CD8-positive, alpha-beta memory T cell (primary cell): ENCODE measurements at places on chromosomes 1 and 21. TPM values are rescaled to one million over a fixed set of nuclear protein-coding genes. Genes with fewer than 3 reads are reported as not detected.

DNA sequence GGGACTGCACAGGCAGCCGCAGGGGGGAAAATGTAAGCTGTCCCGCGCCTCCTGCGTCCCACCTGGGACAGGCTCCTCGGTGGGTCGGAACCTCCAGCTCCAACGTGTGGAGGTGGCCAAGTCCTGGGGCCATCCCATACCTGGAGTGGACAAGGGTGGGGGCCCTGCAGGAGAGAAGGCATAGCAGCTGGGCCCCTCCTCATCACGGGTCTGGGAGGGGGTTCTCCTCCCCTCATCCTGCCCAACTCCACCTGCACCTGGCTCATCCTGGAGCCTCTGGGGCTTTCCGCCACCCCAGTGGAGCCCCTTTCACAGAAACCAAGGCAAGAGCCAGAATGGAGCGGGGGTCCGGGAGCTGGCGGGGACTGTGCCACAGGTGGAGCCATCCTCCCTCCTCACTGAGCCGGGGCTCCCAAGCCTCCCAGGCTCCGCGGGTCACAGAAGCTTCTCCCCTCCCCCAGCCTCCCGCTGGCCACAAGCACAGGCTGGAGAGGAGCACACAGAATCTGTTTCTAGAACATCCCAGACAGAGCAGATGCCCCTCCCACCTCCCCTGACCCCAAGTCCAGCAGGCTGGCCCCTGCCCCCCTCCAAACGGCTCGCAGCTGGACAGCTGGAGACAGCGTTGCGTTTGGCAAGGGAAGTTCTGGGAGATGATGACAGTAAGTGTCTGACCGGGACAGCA is 65.8 kb downstream of the MEGF6 start:
- no peak overlapping the region for H3K4me3 ChIP-seq
- DNase-seq = no peak
- no peak overlapping the region for H3K27ac ChIP-seq
- H3K4me1 ChIP-seq = no peaks in the 10 kb centered on the region
- H3K36me3 ChIP-seq = no peaks in the 10 kb centered on the region
- H3K27me3 ChIP-seq = no peaks in the 10 kb centered on the region

NBPF4 gene
- 0.15 TPM for total RNA-seq

FCRL6 gene
- 1.8 TPM for total RNA-seq

KIF1B gene
- 17.5 TPM for total RNA-seq

DNA sequence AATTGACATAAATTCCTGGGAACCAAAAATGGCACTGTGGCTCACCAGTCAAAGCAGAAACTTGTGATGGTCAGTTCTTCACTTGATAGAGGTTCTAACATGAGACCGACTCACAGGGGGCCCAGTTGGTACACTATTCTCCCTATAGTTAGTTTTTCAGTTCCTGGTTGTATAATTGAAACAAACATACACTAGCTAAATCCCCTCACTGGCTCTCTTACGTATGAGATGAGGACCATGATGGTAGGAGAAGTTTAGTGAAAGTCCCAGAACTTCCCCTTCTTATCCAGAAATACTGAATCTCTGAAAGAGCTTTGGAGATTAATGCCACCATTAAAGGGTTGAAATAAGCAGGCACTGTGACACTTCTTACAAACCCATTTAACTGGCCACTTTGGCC is 2.8 kb upstream of the S100B start:
- no peaks in the 10 kb centered on the region for H3K36me3 ChIP-seq
- no peak overlapping the region for H3K4me3 ChIP-seq
- peaks cover 45% of the 10 kb centered on the region for H3K4me1 ChIP-seq
- H3K27ac ChIP-seq = no peak overlapping the region
- no peaks in the 10 kb centered on the region for H3K27me3 ChIP-seq

DNA sequence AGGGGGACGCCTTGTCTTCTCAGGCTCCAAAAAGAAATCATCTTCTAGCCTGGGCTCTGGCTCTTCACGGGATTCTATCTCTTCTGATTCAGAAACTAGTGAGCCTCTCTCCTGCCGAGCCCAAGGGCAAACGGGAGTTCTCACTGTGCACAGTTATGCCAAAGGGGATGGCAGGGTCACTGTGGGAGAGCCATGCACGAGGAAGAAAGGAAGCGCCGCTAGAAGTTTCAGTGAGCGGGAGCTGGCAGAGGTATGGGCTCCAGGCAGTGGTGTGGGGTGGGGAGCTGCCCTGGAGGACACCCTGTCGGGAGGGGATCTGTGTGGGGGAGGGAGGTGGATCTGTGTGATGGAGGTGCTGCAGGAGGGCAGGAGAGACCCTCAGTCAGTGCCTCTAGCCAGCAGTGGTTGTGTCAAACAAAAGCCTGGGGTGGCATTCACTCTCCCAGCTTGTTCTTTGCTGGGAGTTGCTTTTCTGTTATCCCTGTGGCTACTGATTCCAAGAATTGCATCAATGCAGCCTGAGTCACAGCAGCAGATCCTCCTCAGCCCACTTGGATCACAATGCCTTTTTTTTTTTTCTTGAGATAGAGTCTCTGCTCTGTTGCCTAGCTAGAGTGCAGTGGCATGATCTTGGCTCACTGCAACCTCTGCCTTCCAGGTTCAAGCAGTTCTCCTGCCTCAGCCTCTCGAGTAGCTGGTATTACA is 21.8 kb downstream of the KDM4A start:
- no peak for DNase-seq
- no peaks in the 10 kb centered on the region for H3K4me1 ChIP-seq
- no peaks in the 10 kb centered on the region for H3K27me3 ChIP-seq

- H3K4me1 ChIP-seq = peaks cover 16% of the 10 kb centered on the region
- peak overlapping the region; percentile 64 for H3K27ac ChIP-seq
- DNase-seq = no peak
- H3K36me3 ChIP-seq = peaks cover 4% of the 10 kb centered on the region
Measured at GRCh38 chr1:37945743-37946702, 830 bp downstream of the INPP5B start.

- H3K36me3 ChIP-seq = no peaks in the 10 kb centered on the region
- peaks cover 6% of the 10 kb centered on the region for H3K27me3 ChIP-seq
- H3K4me3 ChIP-seq = no peak overlapping the region
- no peaks in the 10 kb centered on the region for H3K4me1 ChIP-seq
- DNase-seq = no peak
Measured at GRCh38 chr1:110455151-110455550, 4.2 kb downstream of the PROK1 start.

GRCh38 chr1:17671314-17671705 is 83.8 kb upstream of the ACTL8 start:
- no peaks in the 10 kb centered on the region for H3K36me3 ChIP-seq
- DNase-seq = no peak
- no peak overlapping the region for H3K27ac ChIP-seq

DNA sequence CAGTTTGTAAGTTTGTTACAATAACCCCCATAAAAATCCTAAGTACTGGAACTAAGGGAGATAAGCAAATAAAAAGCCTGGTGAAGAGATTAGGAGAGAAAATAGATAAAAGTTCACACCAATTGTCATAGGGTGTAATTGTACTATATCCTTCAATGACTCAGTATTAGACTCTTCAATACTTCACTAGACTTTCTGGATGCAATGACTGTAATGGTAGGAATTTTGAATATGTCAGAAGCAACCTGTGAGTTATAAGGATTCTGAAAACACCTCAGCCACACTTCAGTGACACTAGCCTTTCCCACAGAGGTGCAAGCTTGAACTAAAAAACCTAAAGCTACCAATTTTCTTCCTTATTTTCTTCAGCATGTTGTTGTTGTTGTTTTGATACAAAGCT is 147.9 kb downstream of the PTGER3 start:
- H3K4me3 ChIP-seq = no peak overlapping the region
- H3K36me3 ChIP-seq = no peaks in the 10 kb centered on the region
- no peak for DNase-seq
- no peaks in the 10 kb centered on the region for H3K4me1 ChIP-seq
- H3K27ac ChIP-seq = no peak overlapping the region
